ENCODE measurements at places on chromosomes 11 and 22.

DNA sequence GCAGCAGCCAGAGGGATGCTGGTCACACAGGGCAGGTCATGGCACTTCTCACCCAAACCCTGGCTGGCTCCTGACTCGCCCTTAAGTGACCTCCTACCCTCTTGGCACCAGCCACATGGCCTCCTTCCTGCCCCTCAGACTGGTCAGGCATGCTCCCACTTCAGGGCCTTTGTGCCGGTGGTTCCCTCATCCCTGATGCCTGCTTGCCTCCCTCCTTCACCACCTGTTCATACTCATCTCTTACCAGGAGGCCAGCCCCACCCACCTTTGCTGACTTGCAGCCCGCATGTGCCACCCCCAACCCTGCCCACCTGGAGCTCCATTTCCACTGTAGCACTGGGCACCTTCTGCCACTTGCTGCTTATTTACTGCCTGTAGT lies 20.1 kb downstream of the GNAZ start:
- DNase-seq: no peak

DNA sequence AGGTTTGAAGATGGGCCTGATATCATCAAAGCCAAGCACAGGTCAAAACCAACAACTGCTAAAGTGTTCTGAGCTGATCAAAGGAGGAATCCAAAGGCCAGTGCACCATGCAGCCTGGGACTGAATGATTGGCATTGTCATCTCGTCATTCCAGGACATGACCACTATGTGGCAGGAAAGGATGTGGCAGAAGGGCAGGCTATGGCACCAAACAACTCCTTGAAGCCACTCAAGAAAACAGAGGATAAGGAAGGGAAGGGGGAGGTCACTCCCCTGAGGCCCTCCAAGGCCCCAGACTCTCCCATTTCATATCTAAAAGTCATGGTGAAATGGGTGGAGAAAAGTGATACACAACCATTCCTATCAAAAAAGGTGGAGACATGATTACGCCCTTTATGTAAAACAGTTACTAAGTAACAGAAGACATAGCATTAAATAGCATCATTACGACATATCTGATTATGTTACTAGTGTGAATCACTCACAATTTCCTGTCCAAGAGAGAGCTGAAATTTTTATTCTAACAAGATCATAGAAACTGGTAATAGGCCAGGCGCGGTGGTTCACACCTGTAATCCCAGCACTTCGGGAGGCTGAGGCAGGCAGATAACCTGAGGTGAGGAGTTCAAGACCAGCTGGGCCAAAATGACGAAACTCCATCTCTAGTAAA lies 49.3 kb downstream of the AHNAK start:
- DNase-seq: peak; percentile 86

DNA sequence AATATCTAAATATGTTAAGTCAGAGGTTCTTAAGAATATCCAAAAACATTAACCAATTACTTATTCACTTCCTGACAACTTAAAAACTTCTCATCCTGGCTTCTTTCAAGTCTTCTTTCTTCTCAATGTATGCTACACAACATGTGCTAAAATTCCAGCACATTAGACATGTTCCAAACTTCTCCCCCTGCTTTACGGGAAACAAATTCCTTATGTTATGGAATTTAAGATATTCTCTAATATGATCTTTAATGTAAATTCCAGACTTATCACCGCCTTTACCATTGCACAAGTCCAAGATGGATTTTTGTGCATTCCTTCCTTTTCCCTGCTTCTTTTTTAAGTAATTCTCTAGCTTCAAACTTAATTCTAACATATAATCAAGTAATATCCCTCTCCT lies 964.5 kb upstream of the CHORDC1 start:
- DNase-seq: no peak

GRCh38 chr22:30806391-30806861 lies 111.8 kb downstream of the OSBP2 start:
- DNase-seq: peak; percentile 30

DNA sequence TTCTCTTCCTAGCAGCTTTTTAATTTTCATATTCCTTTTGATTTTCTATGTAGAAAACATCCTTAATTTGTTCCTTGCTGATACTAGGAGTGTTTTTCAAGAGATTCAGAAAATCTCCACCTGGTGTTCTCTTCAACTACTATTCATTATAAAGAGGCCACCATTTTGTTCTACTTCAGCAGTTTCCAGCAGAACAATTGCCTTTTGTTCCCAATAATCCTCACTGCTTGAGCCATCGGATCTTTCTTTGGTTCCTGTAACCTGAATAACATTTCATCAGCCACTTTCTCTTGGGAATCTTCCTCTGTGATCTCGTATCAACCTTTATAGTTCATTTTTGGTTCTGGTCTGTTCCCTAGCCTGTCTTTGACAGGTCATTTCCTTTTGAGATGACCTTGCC lies 1.8 kb upstream of the OR10A5 start:
- DNase-seq: no peak

GRCh38 chr11:67118181-67118766 lies 789 bp upstream of the KDM2A start:
- no peak for DNase-seq

- DNase-seq: no peak
Observed at GRCh38 chr22:36124666-36125065, 35.9 kb downstream of the APOL3 start.

DNA sequence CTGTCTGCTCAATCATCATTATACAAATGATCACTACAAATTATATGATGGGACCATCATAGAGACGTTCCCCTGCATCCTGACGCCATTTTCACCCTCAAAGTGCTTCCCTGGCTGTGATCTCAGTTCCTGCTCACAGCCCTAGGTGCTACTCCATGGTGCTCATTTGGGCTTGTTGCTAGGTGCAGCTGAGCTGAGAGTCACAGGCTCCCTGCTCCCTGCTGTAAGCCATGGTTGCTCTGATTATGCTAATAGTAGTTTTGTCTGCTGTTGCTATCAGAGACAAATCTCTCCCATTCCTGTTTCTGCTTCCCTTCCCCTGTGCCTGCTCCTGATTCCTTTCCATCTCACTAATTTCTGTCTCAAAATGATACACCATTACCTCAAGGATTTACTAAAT lies 474.3 kb downstream of the METTL15 start:
- no peak for DNase-seq

- peak; percentile 47 for DNase-seq
Observed at GRCh38 chr22:23183061-23183698, 2.9 kb downstream of the BCR start.

DNA sequence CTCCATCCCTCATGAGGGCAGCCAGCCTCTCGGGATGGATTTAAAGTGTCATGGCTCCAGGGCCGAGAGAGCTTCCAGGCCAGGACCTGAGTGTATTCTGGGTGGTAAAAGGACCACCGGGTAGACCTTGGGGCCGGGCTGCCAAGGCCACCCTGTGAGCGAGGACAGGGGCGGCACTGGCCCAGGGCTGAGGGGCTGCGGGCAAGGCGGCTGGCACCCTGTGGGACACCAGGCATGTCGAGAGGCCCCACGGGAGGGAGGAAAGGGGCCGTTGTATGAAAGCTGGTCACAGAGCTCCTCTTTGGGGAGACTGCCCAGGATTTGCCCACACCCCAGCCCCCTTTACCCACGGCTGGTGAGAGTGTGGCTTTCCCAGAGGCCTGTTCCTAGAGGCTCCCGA lies 92.3 kb upstream of the RTL6 start:
- no peak for DNase-seq

GRCh38 chr22:42909363-42910058 lies 52.4 kb upstream of the ARFGAP3 start:
- no peak for DNase-seq

DNA sequence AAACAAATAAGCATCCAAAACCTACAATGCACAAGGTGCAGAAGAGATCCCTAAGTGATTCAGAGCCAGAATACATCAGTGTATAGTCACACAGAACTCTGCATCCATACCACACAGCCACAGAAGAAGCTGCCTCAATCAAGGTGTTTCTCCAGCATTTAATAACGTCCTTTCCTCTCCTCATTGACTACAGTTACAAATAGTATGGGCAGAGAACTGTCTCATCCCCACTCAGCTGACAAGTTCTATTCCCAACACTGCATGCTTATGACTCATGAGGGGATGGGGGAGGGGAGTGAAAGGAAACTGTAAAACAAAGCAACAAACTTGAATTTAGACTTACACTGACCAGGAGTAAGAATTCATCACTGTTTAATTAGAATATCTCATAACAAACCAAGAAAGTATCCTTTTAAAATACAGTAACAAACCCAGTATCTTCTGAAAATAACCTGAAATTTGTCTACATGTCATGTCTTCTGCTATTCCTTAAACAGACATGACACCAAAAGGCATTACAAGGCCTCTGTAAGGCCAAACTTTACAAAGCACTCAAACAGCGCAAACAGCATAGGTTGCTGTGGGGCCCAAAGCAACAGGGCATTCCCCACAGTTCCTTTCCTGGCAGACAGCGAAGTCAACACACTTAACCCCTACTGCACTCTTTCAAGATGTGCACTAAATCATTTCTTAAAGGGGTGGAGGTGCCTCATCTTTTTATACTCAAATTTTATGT lies 29.3 kb downstream of the CELF1 start:
- peak; percentile 36 for DNase-seq

DNA sequence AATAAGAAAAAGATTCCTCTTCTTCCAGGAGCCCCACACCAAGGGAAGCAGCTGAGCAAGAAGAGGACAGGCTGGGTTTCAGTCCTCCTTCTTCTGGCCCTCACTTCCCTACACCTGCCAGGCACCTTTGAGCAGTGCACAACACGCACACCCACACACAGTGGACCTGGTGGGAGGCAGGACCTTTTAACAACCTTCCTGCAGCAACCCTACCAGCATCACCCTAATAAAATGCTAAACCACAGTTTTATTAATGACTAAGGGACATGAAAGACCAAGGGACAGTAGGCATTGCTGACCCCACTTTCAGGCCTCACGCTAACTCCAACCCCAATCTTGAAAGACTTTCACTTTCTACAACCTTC lies 12.2 kb downstream of the ARAP1 start:
- no peak for DNase-seq

- peak; percentile 0 for DNase-seq
Observed at GRCh38 chr11:88779577-88779976, 286.2 kb downstream of the GRM5 start.

GRCh38 chr11:122271137-122271536 lies 155.1 kb upstream of the BLID start:
- DNase-seq: no peak

- DNase-seq: no peak
Observed at GRCh38 chr11:76102802-76103201, 103.5 kb downstream of the WNT11 start.

DNA sequence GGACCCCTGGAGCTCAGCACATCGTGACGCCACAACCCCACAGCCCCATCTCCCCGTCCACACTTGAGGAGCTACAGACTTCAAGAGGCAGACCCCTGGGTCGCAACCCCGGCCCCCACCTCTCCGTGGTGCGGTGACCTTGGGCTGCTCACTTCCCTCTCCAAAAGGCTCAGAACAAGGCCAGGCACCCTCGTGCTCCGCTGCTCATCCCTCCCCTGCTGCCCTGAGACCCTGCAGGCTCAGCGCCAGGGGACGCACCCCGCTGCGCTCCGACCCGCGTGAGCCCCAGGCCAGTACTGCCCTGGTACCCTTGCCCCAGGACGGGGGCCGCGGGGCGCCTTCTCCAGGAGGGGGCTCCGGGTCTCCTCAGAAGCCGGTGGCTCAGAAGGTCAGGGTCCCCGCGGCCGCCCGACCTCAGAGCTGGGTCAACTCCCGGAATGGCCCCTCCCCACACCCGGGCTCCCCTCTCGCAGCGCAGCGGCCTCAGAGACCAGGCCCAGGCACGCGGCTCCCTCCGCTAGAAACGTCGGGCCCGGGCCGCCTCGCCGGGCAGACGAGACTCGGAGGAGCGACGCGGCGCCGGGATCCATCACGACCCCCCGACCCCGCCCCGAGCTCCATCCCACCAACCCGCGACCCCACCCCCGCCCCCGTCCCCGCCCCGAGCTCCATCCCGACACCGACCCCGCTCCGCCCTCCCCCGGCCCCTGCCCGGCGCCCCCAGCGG lies 563 bp downstream of the GATD1 start:
- DNase-seq: no peak

GRCh38 chr11:72431846-72432245 lies 2.5 kb downstream of the CLPB start:
- no peak for DNase-seq
